ENCODE measurements at places on chromosomes 13 and 19.

DNA sequence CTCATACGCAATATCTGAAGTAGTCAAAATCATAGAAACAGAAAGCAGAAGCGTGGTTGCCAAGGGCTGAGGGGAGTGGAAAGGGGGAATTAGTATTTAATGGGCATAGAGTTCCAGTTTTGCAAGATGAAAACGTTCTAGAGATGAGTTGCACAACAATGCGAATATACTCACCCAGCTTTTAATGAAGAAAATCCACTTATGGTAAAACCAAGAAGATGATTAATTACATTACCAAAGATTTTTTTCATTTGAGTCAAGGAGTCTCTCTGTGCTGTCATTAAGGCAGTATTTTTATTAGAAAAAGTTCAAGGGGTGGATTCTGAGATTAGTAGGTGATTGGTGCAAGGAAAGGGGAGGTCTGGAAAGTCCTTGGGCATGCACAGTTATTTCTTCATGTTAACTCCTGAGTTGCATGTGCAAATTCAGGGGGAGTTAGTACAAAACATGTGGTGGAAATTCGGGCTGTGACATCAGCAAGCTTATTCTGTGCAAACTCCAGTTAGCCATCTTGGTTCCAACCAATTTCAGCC lies 6.9 kb upstream of the CBY2 start:
- DNase-seq = no peak

DNA sequence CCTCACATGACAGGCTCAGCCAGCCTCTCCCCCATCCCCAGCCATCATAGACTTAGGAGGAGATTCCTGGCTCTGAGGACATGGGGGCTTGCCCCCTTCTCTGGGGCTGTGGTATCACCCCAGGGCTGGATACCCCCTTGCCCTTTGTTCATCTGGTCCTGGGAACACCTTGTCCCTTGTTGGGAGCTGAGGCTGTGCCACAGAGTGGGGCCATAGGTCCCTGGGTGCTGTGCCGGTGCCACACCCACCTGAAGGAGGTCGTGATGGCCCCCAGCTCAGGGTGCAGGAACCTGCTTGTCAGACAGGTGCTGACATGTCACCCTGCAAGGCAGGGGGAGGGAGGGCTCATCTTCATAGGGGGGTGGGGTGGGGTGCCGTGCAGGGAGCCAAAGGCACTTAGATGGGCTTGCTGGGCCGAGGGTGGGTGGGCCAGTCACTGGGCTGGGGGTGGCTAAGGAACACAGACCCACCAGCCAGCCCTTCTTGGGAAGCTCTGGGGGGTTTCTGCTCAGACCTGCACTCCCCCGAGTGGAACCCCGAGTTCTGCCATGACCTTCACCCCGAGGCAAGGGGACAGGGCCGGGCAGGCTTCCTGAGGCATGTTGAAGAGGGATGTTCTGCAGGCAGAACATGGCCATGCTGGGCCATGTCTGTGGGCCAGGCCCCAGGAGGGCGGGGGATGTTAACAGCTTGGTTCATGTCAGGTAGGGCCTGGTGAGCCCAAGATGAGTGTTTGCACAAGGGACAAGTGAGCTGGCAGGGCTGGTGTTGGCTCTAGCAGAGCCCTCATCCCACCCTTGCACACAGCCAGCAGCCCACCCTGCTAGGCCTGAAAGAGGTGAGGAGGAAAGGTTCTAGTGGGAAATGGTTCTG lies 28.0 kb downstream of the TSSK6 start:
- no peak for DNase-seq

DNA sequence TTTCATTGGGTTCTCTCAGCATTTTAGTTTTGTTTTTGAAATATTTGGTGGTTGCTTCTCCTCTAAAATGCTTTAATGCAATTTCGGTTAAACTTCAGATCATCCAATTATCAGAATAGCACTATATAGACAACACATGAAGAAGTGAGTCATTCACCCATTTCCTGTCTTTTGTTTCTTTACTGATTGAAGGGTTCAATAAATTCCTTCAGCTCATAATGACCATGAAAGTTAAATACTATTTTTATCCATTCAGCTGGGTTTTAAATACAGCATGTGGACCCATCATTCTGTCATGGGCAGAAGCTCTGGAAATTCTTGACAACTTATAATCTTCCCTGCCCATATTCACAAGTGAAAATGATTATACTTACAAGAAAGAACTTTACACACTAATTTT lies 187.2 kb downstream of the ITGBL1 start:
- DNase-seq = no peak

DNA sequence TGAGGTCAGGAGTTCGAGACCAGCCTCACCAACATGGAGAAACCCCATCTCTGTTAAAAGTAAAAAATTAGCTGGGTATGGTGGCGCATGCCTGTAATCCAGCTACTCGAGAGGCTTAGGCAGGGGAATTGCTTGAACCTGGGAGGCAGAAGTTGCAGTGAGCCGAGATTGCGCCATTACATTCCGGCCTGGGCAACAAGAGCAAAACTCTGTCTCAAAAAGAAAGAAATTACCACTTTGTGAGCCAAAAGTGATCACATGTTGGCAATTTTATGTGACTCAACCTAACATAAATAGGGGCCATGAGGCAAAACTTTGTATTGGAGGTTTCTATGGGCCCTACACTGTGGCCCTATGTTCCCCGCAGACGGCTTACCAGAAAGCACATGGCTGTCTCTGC lies 72.2 kb downstream of the MAP4K1 start:
- no peak for DNase-seq

- no peak for DNase-seq
Measured at GRCh38 chr19:28560786-28561185, 652.2 kb downstream of the UQCRFS1 start.

GRCh38 chr13:63551731-63552130 lies 2136.1 kb upstream of the PCDH20 start:
- DNase-seq = no peak

GRCh38 chr13:33730147-33730546 lies 87.8 kb upstream of the RFC3 start:
- no peak for DNase-seq

Data from iPS DF 6.9 (cell line).